ENCODE measurements at places on chromosomes 16 and 17.

DNA sequence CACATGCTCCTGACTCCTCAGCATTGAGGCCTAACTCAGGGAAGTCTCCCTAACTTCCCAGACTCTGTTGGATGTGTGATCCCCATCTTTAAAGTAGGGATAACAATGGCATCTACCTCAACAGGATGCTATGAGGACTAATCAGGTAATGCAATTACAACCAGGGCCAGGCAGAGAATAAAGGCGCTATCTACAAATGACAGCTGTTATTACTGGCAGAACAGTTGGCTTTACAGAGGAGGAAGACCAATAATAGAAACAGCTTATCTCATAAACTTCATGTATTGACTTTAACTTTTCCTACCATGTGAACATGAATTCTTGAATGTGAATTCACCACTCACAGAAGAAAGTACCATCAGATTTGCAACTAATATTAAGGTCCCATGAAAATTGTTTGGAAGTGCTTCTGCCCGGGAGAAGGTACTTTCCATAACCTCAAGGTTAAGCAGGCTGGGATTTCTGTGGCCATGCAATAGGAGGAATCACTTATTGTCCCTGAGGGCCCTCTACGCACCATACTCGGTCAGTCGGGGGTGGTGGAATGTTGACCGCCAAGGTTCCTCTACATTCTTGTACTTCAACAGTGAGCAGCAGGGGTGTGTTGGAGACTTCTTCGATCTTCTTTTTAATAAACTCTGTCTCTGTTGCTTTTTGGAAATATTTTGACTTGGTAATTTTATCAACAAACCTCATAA is 22.6 kb upstream of the ERN1 start:
- no peak for DNase-seq

GRCh38 chr17:33260638-33261037 is 32.5 kb downstream of the ASIC2 start:
- no peak for DNase-seq

DNA sequence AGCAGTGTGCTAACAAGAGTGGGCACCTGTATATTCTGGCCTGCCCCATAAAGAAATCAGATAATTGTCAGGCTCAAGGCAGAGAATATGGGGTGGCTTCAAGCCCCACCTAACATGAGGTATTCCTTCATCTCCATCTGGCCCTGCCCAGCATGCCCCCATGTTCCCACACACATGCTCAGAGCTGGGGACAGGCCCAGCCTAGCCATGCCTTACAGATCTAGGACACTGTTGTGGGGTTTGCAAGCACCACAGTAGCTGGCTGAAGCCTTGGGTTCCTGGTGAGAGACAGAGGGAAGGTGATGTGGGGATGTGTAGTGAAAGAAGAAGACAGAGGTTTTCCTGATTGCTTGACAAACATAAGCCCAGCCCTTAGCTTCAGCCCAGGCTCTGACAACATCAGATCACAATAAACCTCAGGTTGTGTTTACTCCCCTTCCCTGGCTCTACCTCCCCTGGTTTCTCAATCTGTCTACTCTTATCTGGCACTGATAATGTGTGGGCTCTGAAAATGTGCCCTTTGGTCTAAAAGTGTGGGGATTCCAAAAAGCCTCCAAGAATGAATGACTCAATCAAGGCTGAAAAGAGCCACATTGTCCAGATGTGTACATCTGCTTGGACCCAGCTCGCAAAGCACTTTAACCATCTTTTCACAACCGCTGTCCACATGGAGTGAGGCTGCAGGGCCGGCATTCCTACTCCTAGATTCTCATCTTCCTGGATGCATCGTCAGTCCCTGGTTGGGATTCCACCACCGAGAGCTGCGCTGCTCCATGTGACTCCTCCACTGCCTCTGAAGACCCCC is 34.4 kb downstream of the CDRT4 start:
- DNase-seq: no peak

DNA sequence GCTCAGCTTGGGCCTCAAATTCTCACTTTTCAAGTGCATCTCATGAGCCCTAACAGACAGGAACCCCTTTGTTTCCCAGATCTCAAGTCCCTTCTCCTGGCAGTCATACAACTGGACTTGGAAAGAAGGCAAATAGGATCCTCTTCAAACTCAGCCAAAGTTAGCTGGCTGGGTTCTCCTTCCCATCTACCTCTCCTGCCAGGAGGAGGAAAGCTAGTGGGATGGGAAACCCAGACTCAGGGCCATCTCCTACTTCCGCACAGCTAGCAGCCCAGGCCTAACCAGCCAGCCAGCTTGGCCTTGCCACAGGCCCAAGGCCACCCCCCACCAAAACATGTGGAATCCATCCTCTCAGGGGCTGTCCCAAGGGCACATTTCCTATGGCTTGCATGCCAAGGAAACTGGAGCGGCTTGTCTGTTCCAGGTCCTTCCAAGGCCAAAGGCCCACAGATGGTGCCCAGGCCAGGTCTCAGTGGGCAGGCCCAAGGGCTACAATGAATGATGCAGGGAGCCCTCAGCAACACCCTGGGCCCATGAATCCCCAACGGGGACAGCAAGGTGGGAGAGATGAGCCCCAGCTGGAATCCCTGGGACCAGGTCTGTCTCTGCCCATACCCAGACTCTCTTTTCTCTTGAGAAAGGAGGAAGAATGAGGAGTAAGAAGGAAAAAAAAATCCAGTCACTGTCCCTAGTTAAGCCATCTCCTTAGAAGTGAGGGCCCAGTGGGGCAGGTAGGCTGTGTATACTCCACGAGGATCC is 1.7 kb downstream of the SMARCD2 start:
- DNase-seq: no peak

GRCh38 chr16:8894736-8895334 is 12.7 kb downstream of the LITAFD start:
- no peak for DNase-seq

DNA sequence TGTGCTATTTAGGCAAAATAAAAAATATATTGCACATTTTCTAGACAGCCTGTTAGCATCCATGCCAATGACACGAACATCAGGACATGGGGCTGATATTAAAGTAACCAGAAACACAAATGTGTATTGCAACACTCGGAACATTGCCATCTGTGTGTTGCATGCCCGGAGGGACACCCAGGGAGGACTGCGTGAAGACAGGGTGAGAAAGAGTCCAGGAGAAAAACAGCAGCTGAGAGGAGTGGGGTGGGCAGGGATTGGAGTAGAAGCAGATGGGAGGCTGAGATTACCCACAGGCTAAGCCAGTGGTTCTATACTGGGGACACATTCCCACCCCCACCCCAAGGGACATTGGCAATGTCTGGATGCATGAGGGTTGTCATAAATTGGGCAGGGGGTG is 114.8 kb downstream of the GRIN2A start:
- DNase-seq: no peak

DNA sequence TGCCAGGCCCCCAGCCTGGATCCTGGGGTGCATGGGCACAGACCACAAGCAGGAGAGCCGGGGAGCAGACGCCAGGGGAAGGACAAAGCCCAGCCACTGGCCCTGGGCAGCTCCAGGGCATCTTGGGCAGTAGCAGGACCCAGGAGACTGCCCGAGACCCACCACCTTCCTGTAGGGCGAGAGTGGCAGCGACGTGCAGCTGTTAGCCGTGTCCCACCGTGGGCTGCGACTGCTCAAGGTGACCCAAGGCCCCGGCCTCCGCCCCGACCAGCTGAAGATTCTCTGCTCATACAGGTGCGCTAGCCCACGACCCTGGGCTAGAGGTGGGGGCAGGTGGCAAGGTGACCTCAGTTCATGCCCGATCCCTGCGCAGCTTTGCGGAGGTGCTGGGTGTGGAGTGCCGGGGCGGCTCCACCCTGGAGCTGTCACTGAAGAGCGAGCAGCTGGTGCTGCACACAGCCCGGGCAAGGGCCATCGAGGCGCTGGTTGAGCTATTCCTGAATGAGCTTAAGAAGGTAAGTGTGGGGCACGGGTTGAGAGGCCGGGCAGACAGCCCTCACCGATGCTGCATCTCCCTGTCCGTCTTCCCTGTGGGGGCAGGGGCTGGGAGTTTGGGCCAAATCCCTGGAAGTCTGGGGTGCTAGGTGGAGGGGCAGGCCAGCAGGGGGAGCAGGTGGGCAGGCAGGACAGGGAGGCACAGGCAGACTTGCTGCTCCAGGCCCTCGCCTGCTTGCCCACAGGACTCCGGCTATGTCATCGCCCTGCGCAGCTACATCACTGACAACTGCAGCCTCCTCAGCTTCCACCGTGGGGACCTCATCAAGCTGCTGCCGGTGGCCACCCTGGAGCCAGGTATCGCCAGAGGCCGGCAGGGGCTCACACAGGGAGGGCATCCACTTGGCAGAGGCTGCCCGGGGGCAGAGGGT is 13.5 kb upstream of the SMIM5 start:
- DNase-seq: no peak

- DNase-seq: no peak
These were observed 46.5 kb downstream of the STX8 start for GRCh38 chr17:9529033-9529700.

GRCh38 chr17:18964550-18964949 is 12.6 kb downstream of the SLC5A10 start:
- DNase-seq: no peak
